ENCODE measurements at places on chromosomes 4 and X. TPM values are rescaled to one million over a fixed set of nuclear protein-coding genes. Genes with fewer than 3 reads are reported as not detected.

The CRMP1 gene
- total RNA-seq = 73.1 TPM

The PFKFB1 gene
- total RNA-seq = 0.31 TPM

The SLC9A7 gene
- 5.9 TPM for total RNA-seq

The HGFAC gene
- total RNA-seq = 0.33 TPM

DNA sequence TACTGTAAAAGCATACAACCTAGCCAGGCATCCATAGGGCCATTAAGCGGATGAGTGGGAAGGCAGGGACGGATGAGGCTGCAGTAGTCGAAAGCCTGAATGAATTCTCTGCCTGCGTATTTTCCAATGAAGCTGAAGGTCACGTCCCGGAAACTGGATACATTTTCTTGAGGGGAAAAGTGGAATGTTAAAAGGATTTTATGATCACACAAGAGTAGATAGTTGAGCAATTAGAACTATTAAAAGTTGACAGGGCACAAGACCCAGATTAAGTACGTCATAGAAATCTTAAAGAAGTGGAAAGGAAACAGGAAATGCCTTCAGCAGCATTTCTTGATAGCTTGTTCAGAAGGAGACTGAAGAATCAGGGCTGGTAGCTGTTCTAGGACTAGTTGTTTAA, 98.3 kb upstream of the CXXC4 start:
- no peak for DNase-seq

- DNase-seq = no peak
These were observed 768.3 kb downstream of the RAPGEF2 start for GRCh38 chr4:159871141-159871540.

DNA sequence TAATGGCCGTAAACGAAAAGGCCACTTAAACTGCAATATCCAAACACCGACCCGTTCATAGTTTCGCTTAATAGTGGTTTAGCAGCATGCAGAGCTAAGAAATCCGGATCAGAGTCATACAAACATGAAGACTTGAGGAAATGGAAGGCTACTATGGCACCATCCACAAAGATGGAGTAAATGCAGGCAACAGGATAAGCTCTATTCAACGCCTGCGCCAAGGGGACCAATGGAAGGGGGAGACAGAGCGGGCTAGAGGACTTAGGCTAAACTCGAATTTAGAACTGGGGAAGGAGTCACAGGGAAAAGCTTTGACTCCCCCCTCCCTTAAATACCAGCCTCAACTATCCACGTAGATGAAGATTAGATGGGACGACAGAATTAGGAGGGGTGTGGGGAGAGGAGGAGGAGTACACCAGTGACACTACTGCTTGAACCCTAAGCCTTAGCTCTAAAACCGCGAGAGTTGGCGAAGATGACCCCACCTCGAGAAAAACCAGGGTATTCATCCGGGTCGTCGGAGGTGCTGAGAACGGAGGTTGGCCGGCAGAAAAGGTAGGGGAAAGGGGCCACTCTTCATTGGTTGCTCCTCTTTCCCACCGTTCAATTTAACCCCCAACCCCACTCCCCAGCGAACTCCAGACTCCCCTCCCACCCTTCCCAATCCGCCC, 3.5 kb downstream of the HUWE1 start:
- peak; percentile 52 for DNase-seq

- no peak for DNase-seq
These were observed 155.0 kb upstream of the MAP3K15 start for GRCh38 chrX:19670321-19670750.

DNA sequence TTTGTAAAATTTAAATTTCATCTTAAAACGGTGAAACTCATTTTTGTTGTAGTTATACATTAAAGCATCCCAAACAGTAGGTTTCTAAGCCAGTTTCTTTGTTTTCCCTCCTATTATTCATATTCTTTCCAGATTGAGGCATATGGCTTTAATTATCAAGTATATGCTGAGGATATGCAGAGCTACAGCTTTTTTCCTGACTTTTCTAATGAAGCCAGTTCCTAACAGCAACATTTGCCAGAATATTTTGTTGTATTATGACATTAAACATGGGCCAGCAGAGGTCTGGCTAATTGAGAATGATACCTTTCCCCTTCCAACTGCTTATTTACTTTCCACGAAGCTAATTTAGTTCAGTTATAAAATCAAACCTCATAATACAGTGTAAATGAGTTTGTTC, 75.3 kb downstream of the SLIT2 start:
- DNase-seq = no peak

- DNase-seq = no peak
These were observed 6.2 kb downstream of the ARFIP1 start for GRCh38 chr4:152785639-152786615.

DNA sequence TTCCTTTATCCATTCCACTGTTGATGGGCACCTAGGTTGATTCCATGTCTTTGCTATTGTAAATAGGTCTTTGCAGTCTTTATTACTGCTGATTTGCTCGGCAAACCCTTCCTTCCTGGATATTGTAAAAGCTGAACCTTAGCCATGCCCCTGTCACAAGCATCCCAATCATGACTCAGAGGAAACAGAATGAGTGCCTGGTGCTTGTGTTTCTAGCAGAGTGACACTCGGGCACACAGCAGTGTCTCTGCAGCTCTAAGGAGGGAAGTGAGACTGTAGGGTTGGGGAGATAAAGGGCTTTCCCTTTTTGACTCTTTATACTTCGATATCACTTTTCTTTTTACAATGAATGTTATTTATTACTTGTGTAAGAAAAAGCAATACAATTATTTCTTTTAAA, 83.3 kb downstream of the AKAP4 start:
- DNase-seq = no peak

The SLIT2 gene
- 1.3 TPM for total RNA-seq

The TMPRSS11A gene
- total RNA-seq = not detected

DNA sequence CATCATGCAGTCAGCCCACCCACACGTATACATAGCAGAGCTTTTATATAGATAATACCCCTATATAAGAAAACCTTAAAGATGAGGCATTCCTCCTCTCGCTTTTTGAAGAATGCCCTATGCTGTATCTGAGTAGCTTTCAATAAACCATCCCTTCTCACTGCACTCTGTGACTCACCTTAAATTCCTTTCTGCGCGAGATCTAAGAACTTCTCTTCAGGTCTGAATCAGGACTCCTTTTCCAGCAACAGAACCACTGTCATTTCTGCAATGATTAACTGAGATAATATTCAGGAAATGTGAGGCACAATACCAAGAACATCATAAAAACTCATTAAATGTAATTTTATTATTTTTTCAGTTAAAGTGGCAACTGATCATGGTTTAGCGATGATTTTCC, 76.4 kb upstream of the DCLK2 start:
- no peak for DNase-seq

DNA sequence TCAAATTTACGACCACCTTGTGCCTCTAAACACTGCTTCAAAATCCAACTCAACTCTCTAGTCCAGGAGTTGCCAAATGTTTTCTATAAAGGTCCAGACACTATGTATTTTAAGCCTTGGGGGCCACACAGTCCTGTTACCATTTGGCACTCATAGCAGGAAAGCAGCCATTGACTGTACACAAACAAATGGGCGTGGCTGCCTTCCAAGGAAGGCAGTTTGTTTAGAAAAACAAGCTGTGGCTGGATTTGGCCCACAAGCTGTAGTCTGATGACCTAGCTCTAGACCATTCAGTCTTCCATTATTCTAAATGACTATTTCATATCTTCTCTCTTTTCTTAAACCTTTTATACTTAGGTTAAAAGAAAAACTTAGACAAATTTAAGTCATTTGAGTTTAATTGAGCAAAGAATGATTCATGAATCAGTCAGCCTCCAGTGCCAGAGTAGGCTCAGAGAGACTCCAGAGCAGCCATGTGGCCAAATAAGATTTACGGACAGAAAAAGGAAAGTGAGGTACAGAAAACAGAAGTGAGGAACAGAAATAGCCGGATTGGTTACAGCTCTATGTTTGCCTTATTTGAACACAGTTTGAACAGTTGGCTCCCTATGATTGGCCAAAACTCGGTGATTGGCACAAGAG, 825.8 kb upstream of the LCORL start:
- no peak for DNase-seq

Data from H9 (cell line).